ENCODE measurements at places on chromosomes 11 and 22.

DNA sequence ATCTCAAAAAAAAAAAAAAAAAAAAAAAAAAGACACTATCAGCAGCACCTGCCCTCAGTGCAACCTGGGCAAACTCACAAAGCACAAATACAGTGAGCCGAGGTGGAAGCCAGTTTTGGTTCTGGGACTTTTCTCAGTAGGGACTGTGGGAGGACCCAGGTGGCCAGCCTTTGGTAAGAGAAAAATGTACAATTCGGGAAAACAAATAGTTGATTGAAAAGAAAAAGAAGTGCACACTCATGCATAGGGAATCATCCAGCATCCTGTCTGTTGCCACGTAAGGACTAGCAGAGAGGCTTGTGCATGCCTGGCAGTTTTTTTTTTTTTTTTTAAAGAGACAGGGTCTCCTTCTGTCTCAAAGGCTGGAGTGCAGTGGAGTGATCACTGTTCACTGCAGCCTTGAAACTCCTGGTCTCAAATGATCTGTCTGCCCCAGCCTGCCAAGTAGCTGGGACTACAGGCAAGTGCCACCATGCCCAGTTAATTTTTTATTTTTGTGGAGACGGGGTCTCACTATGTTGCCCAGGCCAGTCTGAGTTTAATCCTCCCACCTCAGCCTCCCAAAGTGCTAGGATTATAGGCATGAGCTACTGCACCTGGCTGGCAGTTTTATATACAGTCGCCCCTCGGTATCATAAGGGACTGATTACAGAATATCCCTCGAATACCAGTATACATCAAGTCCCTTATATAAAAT, 36.7 kb downstream of the TPST2 start:
- no peak for DNase-seq

- peak; percentile 96 for DNase-seq
These were observed 678 bp upstream of the ZFP91 start for GRCh38 chr11:58578136-58578634.

DNA sequence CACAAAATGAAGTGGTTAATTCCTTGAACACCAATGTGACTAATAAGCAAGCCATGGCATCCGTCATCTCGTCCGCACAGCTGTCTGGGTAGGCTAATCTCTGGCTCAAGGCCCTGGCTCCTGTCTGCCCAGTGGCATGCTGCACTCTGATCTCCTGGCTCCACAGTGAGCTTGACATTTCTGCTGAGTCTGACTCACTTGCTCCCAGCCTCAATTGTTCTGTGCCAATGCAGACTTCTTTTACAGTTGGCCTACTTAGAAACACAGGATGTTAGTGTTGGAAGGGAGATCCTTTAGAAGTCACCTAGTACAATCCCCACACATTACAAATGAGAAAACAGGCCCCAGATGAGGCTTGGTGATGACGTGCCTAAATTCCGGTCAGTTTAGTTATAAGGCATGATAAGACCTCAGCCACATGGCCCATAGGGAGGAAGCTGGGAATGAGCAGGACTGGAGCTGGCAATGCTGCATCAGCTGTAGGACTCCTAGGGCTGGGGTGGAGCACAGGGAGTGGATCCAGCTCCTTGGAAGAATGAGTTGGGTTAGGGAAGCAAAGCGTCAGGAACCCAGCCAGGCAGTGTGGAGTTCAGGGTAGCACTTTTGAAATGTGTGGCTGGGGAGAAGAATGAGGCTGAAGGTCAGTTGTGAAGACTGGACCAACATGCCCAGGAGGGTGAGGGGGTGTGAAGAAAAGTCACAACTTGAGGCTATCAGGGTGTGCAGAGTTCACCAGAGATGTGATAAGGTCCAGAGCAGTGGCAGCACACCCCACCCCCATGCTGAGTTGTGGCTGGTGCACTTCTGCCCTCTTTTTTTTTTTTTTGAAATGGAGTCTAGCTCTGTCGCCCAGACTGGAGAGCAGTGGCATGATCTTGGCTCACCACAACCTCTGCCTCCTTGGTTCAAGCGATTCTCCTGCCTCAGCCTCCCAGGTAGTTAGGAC, 70.2 kb upstream of the EED start:
- no peak for DNase-seq

DNA sequence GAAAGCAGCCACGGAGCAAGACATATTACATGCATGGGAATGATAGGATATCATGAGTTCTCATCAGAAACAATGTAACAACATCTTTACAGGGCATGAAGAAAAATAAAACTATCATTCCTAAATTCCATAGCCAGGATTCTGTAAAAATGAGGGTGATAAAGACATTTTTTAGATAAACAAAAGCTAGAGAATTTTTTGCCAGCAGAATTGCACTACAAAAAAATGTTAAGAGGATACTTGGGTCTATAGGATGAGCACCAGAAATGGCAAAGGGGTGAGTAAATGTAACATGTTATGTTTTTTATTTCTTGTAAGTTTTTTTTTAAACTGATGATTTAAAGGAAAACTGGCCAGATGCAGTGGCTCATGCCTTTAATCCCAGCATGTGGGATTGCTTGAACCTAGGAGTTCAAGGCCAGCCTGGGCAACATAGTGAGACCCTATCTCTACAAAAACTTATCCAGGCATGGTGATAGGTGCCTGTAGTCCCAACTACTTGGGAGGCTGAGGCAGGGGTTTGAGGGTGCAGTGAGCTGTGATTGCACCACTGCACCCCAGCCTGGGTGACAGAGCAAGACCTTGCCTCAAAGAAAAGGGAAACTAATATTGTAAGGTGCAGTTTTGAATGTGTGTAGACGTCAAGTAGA, 33.2 kb downstream of the TBX1 start:
- no peak for DNase-seq

- peak; percentile 22 for DNase-seq
These were observed 481 bp downstream of the ANGPTL5 start for GRCh38 chr11:101915791-101916291.

DNA sequence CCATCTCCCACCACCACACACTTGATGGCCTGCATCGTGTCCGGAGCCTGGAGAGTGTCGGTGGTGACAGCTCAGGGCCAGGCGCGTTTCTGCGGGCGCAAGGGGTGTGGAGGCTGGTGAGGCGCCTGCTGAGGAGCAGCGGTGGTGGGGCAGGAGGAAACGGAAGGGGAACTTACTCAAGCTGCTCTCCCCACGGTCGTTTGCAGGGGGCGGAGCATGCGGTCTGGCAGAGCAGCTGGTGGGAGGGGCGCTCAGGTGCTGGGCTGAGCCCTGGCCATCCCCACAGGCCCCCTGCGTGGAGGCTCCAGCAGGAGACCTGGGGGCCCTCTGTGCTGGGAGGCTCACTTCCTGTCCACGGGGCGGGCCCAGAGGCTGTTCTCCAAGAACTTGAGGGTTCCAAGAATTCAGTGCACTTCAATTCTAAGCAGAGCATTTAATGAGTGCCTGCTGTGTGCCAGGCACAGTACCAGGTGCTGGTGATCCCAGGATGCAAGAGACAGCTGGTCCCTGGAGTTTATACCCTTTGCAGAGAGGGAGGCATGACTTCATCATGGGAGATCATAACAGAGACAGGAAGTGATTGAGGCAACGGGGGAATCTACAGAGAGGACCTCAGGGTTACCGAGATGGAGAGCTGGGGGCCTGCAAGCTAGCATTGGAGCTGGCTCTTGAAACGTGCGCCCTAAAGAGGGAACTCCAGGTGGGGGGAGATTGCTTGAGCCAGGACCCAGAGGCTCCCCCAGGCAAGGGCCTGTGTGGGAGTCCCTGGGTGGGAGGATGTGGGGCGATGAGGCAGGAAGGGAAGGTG, at the start of gene RAC2:
RAC2 (minus strand) TSS at position 156 of the 808 bp plus-strand sequence; CDS start at position 35, 121 bp downstream.
- peak; percentile 91 for DNase-seq

- no peak for DNase-seq
These were observed 110.4 kb upstream of the OR4B1 start for GRCh38 chr11:48106166-48106565.

GRCh38 chr11:63635762-63636465, 21.7 kb upstream of the PLAAT3 start:
- DNase-seq: peak; percentile 74

GRCh38 chr11:74929431-74930363, 19.2 kb downstream of the XRRA1 start:
- DNase-seq: peak; percentile 72

GRCh38 chr11:73236205-73236765, 18.2 kb downstream of the P2RY2 start:
- no peak for DNase-seq

GRCh38 chr11:28009388-28009787, 98.6 kb downstream of the KIF18A start:
- DNase-seq: no peak
